ENCODE measurements at places on chromosomes 4 and X.
A peak's percentile ranks its signal among the peaks of the same experiment; 100 is the strongest.

GRCh38 chrX:96837808-96838207 is 45.9 kb upstream of the RPA4 start:
- DNase-seq, result no peak

- DNase-seq, result no peak
Observed at GRCh38 chr4:100875296-100876068, 357.7 kb upstream of the EMCN start.

- DNase-seq, result no peak
Observed at GRCh38 chr4:7041801-7042502, 1.2 kb upstream of the TADA2B start.

GRCh38 chr4:153228512-153229140 is 24.4 kb downstream of the TRIM2 start:
- DNase-seq, result no peak

GRCh38 chr4:37890801-37891259 is at the start of gene TBC1D1:
Gene TBC1D1, plus strand, starts transcription at chr4:37891084. Its CDS starts 11,012 bp downstream, at chr4:37902096.
- peak; percentile 6 for DNase-seq

GRCh38 chr4:109908731-109909130 is 4.0 kb upstream of the EGF start:
- DNase-seq, result no peak

DNA sequence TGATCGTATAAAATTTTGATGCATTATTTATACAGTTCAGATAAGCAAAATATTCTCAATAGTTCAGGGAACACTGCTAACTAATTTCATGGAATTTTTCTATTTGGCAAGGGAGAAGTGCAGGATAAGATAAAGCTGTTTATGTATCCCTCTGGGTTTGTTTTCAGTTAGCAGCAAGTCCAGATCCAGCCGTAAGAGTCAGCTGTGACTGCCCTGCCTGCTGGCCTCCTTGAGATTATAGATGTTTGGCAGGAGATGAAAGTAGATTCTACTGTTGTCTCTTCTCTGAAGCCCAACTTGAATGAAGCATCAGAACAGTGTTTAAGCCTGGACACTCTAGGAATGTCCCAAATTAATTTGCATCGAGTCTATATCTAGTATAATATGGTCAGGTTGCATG is 29.5 kb downstream of the ANTXR2 start:
- no peak for DNase-seq

GRCh38 chrX:56790778-56791177 is 61.7 kb downstream of the NBDY start:
- DNase-seq, result no peak

GRCh38 chr4:24669751-24670150 is 85.4 kb upstream of the DHX15 start:
- DNase-seq, result no peak

- DNase-seq, result no peak
Observed at GRCh38 chr4:104973708-104974107, 173.0 kb upstream of the TET2 start.

Data from stimulated activated CD8-positive, alpha-beta memory T cell treated with anti-CD3 and anti-CD28 coated beads, Interleukin-4, amount 100 ng/mL, for 4 hours (primary cell).